ENCODE measurements at places on chromosomes 3 and 15.

GRCh38 chr3:183394150-183394549, 34.3 kb downstream of the MCF2L2 start:
- DNase-seq = no peak

- no peak for DNase-seq
These were observed 26.6 kb downstream of the MIX23 start for GRCh38 chr3:122356402-122356801.

GRCh38 chr15:40085266-40085665, 23.4 kb downstream of the BMF start:
- DNase-seq = no peak

- DNase-seq = no peak
These were observed 53.6 kb upstream of the RPL35A start for GRCh38 chr3:197896421-197896820.

GRCh38 chr15:101540480-101541239, 51.2 kb upstream of the PCSK6 start:
- DNase-seq = no peak

DNA sequence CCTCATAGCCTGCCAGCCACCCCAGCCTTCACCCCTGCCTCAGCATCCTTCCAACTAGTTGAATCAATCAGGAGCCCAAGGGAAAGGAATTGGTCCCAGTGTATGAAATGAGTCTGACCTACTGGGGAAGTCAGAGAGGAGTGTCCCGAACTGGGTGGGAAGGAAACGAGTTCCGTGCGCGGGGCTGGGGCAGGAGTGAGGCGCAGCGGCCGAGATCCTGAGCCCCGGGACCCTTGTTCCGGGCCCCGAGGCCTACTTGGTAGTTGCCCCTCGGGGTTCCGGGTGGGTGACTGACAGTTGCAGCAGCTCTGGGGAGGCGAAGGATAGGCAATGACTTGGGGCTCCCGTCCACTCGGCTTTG, 1.1 kb upstream of the PLCL2 start:
- DNase-seq = no peak

DNA sequence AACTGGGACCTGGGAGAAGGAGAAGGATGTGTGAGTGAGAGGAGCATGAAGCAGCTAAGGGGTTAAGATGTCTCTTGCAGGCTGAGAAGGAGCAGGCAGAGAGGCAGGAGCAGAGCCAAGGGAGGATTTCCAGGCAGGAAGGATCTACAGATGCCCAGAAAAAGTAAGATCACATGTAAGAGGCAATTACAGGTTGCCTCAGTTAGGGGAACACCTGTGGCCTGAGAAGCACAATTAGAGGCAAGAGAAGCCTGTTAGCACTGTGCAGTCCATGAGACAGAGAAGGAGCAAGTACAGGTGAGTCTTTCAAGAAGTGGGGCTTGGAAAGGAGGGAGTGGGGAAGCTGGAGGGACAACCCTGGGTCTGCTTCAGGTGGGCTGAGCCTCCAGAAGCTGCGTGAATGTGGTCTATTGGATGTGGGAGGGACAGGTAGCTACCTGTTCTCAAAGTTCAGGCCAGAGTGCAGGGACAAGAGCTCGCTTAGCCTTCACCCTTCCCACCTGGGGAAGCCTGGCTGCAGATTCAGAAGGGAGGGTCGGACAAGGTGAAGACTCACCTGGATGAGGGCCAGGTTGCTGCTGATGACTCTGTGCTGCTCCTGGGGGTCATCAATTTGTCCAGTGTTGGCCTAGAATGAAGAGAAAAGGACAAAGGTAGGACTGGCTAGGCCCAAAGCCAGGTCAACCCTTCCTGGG, 50.7 kb downstream of the SLC41A3 start:
- no peak for DNase-seq

GRCh38 chr3:71006810-71007785, 576.4 kb downstream of the FOXP1 start:
- DNase-seq = no peak

GRCh38 chr3:182710557-182711157, 82.6 kb upstream of the ATP11B start:
- DNase-seq = no peak

- DNase-seq = no peak
These were observed 139.7 kb downstream of the RTP4 start for GRCh38 chr3:187507905-187508304.

- no peak for DNase-seq
These were observed 553 bp upstream of the RTP4 start for GRCh38 chr3:187367561-187368103.

DNA sequence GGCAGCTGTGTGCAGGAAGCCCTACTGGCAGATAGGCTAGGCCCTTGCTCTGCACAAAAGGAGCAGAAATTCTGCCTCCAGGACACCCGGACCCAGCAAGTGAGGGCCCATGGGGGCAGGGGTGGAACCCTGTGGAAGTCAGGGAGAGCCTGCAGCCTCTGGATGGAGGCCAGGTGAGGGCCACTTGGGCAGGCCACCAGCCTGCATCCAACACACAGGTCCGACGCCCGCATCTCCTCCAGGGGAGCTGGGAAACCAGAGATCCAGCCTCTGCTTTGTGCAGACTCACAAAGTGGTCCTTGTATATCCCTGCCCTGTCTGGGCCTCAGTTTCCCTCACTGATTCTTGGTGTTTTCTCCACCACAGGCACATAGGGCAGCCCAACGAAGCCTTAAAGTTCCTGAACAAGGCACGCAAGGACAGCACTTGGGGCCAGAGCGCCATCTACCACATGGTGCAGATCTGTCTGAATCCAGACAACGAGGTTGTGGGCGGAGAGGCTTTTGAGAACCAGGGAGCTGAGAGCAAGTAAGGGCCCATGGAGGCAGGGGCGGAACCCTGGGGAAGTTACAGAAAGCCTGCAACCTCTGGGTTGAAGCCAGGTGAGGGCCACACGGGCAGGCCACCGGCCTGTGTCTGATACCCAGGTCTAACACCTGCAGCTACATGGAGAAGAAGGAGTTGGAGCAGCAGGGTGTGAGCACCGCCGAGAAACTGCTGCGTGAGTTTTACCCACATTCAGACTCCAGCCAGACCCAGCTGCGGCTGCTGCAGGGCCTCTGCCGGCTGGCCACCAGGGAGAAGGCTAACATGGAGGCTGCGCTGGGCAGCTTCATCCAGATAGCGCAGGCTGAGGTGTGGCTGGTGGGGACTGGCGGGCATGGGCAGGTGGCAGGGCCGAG, 16.6 kb downstream of the CSRNP1 start:
- no peak for DNase-seq

DNA sequence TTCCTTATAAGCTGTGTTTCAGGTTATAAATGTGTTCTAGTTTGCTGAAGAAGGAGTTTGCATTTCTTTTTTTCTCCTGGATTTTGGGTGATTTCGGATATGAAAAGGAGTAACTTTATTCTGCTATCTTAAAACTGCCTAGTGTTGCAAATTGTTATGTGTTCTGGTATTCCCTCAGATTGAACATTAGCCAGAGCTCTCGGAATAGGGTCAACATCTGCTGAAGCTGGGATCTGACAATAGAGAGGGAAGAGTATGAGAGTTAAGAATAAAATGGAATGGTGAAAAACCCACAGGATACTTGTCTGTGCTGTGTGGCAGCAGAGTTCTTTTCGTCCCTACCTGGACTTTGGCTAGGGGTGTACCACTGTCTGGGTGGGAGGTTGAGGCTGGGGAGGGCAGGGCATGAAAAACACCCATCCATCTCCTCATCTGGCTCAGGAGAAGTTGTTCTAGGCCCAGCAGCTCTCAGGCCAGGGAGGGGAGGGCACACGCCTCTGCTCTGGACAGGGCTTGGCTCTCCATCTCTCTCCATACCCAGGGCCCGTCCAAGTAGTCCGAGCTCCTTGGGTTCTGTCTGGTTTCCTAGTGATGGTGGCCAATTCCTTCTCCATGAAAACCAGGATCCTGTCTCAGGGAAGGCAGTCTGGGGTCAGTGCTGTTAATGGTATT, 13.2 kb downstream of the SPSB4 start:
- DNase-seq = no peak

DNA sequence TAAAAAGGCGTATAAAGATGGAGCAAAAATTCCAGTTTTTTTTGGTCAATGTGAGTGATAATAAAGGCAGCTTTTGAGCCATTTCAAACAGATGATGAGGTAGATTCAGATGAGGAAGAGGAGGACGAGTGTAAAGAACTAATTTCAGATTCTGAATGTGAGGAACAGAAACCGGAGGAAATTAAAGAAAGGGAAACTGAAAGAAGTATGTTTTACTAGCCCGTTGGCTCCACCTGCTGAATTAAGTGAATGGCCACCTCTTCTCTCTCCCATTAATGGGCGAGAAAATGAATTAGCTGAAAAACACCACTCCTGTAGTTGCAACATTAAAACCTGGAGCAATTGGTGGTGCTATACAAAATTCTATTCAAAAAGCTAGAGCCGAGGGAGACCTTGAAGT, 55.4 kb downstream of the CYP19A1 start:
- no peak for DNase-seq

GRCh38 chr3:120057626-120058025, 36.6 kb downstream of the GSK3B start:
- no peak for DNase-seq

DNA sequence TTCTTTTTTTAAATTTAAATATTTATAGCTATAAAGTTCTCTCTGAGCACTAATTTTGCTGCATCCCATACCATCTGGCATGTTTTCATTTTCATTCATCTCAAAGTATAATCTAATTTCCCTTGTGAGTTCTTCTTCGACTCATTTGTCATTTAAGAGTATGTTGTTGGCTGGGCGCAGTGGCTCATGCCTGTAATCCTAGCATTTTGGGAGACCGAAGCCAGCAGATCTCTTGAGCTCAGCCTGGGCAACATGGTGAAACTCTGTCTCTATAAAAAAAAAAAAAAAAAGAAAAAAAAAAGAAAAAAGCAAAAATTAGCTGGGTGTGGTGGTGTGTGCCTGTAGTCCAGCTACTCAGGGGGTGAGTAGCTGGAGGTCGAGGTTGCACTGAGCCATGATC, 34.8 kb downstream of the MAP1A start:
- no peak for DNase-seq

GRCh38 chr15:100520132-100520921, 8.4 kb downstream of the CERS3 start:
- DNase-seq = no peak

- DNase-seq = no peak
These were observed 236.9 kb downstream of the THSD4 start for GRCh38 chr15:71352125-71352524.

- no peak for DNase-seq
These were observed 114.9 kb downstream of the TNIK start for GRCh38 chr3:171345107-171345843.

DNA sequence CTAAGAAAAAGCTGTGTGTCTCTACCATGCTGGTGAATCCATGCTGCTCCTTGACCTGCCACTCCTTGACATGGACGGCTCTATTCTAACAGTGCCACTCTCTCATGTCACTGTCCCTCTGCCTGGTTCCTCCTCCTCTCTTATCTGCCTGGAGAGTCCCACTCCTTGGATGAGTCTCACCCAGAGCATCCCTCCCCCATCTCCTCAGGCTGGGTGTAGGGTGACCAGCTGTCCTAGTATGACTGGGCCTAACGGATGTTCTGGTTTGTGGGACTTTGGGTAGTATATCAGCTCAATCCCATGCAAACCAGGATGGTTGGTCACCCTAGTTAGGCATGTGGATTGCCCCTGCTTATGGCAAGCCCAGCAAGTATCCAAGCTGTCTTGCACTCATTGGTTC, 54.3 kb downstream of the LIPC start:
- DNase-seq = no peak

DNA sequence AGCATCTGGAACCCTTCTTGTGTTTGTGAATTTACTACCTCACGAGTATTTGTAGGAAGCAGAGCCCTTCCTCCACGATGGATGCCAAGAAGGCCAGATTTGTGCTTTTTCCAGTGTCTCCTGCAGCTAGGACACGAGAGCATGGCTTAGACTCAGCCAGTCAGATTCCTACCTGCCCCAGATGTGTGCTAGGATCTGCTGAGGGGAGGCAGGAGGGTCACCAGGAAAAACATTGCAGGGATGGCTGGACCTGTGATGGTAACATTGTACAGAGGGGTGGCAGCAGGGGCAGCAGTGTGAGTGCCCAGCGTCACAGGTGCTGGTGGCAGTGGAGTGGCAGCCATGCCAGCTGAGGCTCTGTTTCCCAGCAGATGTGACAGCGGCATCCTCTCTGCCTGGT, 285.3 kb downstream of the FAM43A start:
- no peak for DNase-seq

GRCh38 chr15:28942571-28942970, 56.8 kb downstream of the APBA2 start:
- DNase-seq = no peak

- no peak for DNase-seq
These were observed 73.0 kb downstream of the MGLL start for GRCh38 chr3:127749361-127749760.

DNA sequence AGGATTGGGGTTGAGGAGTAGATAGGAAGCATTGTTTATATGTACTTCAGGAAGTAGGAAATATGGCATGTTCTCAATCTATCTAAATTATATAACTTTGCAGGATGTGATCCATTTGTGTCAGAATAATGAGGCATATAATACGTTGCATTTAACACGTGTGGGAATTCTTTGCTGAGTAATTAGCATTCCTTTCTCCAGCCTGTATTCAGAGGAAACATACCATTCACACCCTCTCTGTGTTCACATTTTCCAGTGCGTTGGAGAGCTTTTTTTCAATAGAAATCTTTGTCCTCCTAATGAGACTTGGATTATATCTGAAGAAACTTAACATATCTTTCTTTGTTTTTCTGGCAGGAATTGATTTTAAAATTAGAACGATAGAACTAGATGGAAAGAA, 33.0 kb upstream of the APH1B start:
- DNase-seq = no peak

DNA sequence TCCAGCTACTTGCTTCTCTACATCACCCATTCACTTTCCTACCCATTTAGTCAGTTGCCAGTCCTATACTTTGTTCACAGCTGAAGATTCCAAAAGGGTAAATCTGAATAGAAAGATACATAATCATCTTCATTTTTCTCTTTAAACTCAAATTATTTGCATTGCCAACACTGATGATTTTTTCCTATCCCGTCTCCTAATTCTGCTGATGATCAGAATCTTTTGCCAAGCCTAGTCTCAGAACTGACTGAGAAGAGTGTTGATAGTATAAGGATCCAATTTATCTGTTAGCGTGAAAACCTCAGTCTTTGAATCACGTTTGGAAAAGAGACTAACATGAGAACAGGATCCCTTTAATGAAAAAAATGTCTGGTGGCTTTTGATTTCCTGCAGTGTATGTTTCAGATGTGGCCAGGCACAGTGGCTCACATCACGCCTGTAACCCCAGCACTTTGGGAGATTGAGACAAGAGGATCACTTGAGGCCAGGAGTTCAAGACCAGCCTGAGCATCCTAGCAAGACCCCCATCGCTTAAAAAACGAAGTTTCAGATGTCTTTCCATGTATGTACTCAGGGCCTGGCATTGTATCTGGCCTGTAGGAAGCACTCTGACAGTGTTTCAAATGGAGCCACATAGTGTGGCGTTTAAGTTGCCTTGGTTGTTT, 169.4 kb downstream of the KLHL25 start:
- no peak for DNase-seq

- DNase-seq = no peak
These were observed 58.1 kb upstream of the TMEM108 start for GRCh38 chr3:132980102-132980501.

GRCh38 chr15:67240235-67241131, 14.0 kb downstream of the AAGAB start:
- DNase-seq = no peak

GRCh38 chr3:142987080-142987700, 14.2 kb upstream of the U2SURP start:
- DNase-seq = no peak

- no peak for DNase-seq
These were observed 1.4 kb upstream of the NDUFAF3 start for GRCh38 chr3:49020330-49021212.

GRCh38 chr3:7766530-7766929, 735.1 kb upstream of the LMCD1 start:
- DNase-seq = no peak

GRCh38 chr3:194685065-194685717, 492 bp upstream of the FAM43A start:
- DNase-seq = no peak

Data from omental fat pad (tissue), 4 donors.